ENCODE measurements at places on chromosomes 4 and X.

DNA sequence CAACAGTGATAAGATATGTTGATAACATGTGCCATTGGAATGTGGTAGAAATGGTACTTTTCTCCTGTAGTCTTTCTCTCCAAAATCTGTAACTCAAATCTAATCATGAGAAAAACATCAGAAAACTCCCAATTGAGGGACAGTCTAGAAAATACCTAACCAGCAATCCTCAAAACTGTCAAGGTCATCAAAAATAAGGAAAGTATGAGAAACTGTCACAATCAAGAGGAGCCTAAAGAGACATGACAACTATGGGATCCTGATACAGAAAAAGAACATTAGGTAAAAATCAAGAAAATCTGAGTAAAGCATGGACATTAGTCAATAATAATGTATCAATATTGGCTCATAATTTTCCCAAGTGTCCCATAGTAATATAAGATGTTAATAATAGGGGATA lies 124.5 kb upstream of the PPP1R2C start:
- DNase-seq: no peak

DNA sequence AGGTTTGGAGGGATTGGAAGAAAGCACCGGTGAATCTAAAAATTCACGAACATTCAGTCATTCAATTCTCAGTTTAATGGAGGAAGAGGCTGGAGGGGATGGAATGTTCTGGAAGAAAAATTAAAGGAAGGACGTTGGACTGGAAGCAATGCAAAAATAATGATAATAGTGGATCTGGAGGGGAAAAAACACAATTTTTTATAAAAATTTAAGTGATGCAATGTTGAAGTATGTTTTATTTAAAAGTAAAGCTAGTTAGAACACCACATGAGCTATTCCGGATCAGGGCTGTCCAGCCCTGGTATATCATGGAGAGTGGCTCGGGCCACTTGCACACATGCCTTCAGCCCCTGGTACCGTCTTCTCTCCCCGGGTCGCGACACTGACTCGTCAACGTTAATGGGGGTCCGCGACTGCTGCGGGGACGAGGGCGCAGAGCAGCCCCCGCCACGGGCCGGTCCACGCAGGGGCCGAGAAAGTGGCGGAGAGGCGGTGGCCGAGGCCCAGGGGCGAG lies 204.6 kb downstream of the TENM3 start:
- no peak for DNase-seq

GRCh38 chr4:79636991-79637390 lies 229.0 kb upstream of the GK2 start:
- DNase-seq: no peak

- peak; percentile 13 for DNase-seq
Measured at GRCh38 chrX:107025545-107025944, 25.5 kb upstream of the MORC4 start.

- DNase-seq: no peak
Measured at GRCh38 chr4:151743128-151743854, 17.5 kb downstream of the GATB start.

GRCh38 chr4:40121515-40121914 lies 64.9 kb downstream of the N4BP2 start:
- no peak for DNase-seq

DNA sequence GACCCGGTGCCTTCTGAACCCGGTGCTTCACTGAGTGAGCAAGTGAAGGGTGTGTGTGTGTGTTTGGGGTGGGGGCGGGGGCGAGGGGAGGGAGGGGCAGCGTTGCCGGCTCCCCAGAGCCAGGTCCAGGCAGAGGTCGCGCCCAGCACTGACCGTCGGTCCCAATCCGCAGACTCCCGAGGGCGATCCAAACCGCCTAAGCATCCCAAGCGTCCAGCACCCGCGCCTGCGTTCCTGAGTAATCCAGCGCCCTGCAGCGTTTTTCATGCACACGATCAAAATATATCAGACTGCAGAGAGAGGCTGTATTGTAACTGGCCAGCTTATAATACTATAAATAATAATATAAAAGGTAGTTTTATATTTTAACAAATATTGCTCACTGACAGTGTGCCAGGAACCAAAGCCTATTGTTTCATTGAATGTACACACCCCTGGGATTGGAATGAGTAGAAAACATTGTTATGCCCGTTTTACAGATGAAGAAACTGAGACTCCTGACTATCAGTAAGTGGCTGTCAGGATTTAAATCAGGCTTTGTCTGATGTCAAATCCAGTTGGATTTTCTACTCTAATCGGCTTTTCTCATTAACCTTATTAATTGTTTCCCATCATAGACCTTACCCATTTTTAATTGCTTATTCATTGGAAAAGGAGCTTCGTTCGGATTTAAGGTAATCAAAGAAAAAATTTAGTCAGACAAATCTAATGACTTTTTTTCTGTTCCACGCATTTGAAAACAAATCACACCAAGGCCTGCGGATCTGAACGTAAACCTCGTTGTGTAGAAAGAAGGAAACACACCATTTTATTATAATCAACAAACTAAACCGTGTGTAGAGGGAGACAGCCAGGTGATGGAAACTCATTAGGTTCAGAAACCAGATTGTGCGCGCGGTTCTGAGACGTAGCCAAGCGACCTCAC lies 4.0 kb upstream of the NKX3-2 start:
- DNase-seq: peak; percentile 54

GRCh38 chr4:32748498-32748897 lies 2028.3 kb downstream of the PCDH7 start:
- DNase-seq: peak; percentile 46

DNA sequence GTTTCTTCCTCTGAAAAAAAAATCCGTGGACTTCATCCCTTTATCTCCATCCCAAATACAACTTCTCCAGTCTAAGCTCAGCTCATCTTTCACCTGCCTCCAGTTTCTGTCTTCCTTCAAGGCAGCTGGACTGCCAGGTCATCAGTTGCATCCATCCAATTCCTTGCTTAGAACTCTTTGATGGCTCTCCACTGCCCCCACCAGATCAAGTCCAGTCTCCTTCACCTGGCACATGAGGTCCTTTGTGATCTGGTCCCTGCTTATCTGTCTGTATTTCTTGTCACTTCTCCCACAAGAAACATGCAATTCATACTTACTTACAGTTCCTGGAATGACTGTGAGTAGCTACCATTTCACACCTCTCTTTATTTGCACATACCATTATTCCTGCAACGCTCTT lies 33.8 kb downstream of the OTUD6A start:
- DNase-seq: peak; percentile 2

GRCh38 chr4:38373375-38373774 lies 290.6 kb upstream of the KLF3 start:
- DNase-seq: no peak

GRCh38 chr4:68367835-68368234 lies 17.9 kb upstream of the YTHDC1 start:
- DNase-seq: no peak

- DNase-seq: no peak
Measured at GRCh38 chr4:173871643-173872042, 341.6 kb upstream of the HAND2 start.

DNA sequence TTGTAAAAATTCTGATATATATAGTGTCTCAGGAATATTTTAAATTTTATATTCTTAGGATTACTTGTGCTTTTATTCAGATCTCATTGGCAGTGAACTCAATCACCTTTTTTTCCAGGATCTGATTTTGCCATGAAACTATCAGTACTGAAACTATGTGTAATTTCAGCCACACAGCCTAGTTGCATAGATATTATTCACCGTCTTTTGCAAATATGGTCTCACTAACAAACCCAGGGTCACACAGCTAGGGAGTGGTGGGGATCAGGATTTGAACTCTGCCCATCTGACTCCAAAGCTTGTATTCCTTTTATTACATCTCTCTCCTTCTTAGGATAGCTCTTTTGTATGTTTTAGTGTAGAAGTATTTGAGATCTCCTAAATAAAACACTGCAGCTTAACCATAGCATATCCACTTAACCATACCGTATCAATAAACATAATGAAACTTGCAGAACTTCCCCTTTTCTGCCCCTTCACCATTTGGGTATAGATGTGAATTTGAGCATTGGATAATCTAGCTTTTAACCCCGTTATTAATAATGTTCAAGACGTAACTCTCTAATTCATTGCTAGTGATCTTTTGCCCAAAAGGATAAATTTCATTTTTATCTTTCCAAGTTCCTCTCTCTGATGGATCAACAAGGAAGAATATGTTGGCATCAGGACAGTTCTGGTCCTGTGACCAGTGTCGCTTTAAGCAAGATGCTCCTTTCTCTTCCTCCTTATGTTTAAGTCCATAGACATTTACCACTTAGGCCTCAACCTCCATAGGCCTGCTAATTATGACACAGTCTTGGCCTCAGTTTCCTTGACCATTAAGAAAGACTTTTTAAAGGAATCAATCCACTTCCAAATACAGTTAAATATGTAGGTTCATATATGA lies 74.6 kb downstream of the RAPGEF2 start:
- DNase-seq: no peak

DNA sequence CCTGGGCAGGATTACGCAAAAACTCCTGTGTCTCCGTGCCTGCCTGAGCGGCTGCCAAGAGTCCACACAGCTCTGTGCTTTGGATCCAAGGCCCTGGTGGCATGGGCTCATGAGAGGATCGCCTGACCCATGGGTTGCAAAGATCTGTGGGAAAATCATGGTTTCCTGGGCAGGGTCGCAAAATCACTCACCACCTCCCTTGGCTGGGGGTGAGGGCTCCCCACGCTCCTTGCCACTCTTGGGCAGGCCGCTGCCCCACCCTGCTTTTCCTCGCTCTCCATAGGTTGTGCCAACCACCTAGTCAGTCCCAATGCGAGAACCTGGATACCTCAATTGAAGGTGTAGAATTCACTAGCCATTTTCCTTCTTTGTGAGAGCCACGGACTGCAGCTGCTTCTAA lies 66.5 kb upstream of the MAGEB18 start:
- DNase-seq: no peak

Measured in NCI-H146 (cell line).